ENCODE measurements at places on chromosomes 5 and 9. TPM values are rescaled to one million over a fixed set of nuclear protein-coding genes. Genes with fewer than 3 reads are reported as not detected.

DNA sequence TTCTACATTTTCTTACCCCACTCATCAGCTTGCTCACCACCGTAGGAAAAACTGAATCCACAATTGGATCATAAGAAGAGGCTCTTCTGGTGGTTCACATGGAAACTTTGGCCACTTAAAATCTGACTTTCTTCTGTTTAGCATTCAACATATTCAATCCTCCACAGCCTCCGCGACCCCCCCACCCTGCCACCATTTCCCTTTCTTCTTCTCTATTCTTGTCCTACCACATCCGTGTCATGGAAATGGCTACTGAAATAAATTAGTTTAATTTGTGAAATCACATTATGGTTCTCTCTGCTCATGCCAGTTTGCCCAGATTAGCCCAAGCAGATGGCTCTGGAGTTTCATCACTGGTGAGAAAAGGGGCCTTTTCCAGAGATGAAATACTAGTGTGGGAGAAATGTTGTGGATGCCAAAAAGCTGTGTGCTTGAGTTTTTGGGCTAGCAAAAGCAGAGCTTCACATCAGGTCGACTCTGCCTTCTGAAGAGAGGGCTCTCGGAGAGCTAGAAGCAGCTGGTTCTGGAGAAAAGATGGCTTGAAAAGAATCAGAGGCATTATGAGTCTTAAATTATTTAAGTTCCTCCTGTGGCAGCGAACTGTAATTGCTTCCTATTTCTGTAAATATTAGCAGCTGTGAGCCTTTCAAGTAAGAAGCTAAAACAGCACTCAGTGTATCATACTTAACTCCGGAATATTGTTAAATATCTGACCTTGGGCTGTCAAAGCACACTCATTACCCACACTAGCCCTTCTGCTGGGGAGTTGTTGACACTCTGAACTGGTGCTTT, 107.1 kb downstream of the MAT2B start:
- no peak for DNase-seq

DNA sequence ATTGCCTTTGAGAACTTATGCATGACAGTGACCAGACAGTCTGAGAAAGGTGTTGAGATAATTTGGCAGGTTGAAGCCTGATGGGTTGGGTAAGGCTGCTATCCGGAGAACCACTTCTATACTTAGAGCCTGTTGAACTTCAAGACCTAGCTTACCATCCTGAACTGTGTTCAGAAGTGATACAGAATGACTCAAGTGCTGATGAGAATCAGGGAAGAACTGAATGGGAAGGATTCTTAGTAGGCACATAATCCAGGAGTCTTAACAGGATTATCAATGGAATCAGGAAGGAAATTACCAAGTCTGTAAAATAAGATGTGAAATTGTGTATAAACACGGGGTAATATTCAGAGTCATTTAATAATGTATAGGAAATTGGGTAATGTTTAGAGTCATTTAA, 9.0 kb upstream of the PAPPA start:
- DNase-seq: peak; percentile 34

DNA sequence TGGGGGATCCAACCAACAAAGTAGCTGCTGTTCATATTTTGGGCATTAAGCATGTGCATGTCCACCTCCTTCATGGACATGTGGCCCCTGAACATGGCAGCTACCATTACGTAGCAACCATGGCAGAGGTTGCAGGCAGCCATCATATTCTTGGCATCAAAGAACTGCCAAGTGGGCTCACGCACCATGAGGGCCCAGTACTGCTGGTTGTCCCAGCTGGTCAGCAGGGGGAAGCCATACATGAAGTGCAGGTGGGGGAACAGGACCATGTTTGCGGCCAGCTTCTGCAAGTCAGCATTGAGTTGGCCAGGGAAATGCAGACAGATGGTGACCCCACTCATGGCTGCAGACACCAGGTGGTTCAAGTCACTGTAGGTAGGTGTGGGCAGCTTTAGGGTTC, 9.5 kb downstream of the MTAP start:
- no peak for DNase-seq

GRCh38 chr9:94507531-94508258, 47.2 kb upstream of the PCAT7 start:
- DNase-seq: no peak

Gene SEMA6A
- total RNA-seq: 4.9 TPM

DNA sequence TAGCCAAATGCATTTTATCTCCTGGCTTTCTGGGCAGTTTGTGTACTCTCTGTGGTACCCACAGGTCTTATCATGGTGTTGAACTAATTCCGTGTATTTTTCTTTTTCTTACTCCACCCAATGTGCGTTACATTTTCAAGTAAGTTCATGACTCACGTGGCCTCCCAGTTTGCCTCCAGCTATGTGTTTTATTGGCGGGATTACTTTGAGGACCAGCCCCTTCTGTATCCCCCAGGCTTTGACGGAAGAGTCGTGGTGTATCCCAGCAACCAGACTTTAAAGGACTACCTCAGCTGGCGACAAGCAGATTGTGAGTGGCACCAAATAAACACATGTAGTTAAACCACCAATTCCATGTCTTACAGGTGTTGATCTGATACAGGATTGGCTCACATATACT, 3.2 kb downstream of the THG1L start:
- DNase-seq: no peak

DNA sequence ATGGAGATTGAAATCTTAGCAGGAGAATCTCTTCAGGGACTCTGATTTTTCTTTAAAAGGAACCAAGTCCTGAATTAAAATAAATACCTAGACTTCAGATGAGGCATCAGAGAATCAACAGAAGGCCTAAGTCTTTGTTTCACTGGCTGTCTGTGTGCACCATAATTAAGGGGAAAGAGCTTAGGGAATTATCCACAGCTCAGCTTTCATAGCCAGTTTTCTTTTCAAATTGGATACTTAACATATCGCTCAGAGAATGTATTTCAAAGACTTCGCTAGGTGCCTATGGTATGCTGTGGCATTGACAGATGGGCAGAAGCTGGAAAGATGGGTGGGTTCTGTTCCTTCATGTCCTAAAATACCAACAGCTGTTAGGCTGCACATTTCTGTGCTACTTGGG, 325.8 kb downstream of the TMEM38B start:
- no peak for DNase-seq

- DNase-seq: no peak
These were observed 43.5 kb downstream of the NAA35 start for GRCh38 chr9:85984457-85984856.

Gene SLCO6A1
- 0.48 TPM for total RNA-seq

- no peak for DNase-seq
These were observed 202.1 kb downstream of the DEPDC1B start for GRCh38 chr5:60497706-60498500.

- DNase-seq: no peak
These were observed 161.1 kb upstream of the TBCA start for GRCh38 chr5:77937015-77937908.

DNA sequence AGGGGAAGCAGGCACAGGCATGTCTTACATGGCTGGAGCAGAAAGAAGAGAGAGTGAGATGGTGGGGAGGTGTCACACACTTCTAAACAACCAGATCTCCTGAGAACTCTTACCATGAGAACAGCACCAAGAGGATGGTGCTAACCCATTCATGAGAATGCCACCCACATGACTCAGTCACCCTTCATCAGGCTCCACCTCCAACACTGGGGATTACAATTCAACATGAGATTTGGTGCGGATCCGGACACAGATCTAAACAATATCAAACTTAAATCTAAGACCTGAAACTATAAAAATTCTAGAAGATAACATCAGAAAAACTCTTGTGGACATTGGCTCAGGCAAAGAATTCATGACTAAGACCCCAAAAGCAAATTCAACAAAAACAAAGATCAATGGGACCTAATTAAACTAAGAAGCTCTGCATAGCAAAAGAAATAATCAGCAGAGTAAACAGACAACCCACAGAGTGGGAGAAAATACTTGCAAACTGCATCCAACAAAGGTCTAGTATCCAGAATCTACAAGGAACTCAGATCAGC, 65.4 kb downstream of the SPATA31C2 start:
- peak; percentile 27 for DNase-seq

- peak; percentile 58 for DNase-seq
These were observed 15.0 kb upstream of the TEX48 start for GRCh38 chr9:114696814-114697544.

Gene IL9
- total RNA-seq: not detected

Gene PRELID2
- total RNA-seq: 17.5 TPM

Gene PCDHA8
- total RNA-seq: not detected

Gene FAM200C
- total RNA-seq: 10.3 TPM

Gene ZNF366
- not detected for total RNA-seq

Gene FBP2
- not detected for total RNA-seq

- no peak for DNase-seq
These were observed 19.9 kb downstream of the P4HA2 start for GRCh38 chr5:132207778-132208177.
